Suprapubic skin (tissue), 4 donors: ENCODE measurements at places on chromosomes 4 and X.
A peak's percentile ranks its signal among the peaks of the same experiment; 100 is the strongest.

- no peaks in the 10 kb centered on the region for H3K27me3 ChIP-seq
- H3K4me3 ChIP-seq = no peak overlapping the region
- H3K27ac ChIP-seq = no peak overlapping the region
- H3K36me3 ChIP-seq = no peaks in the 10 kb centered on the region
These were observed 13.6 kb downstream of the GASK1B start for GRCh38 chr4:158159054-158159717.

GRCh38 chr4:89752932-89753598, 83.9 kb downstream of the SNCA start:
- H3K27ac ChIP-seq = peak overlapping the region; percentile 82
- peaks cover 11% of the 10 kb centered on the region for H3K4me1 ChIP-seq
- no peaks in the 10 kb centered on the region for H3K36me3 ChIP-seq
- no peaks in the 10 kb centered on the region for H3K27me3 ChIP-seq
- DNase-seq = peak; percentile 69

GRCh38 chr4:153233761-153234371, 29.6 kb downstream of the TRIM2 start:
- H3K36me3 ChIP-seq = no peaks in the 10 kb centered on the region
- H3K27ac ChIP-seq = no peak overlapping the region
- peaks cover 31% of the 10 kb centered on the region for H3K4me1 ChIP-seq

GRCh38 chrX:101394372-101394771, 3.6 kb downstream of the RPL36A start:
- no peak overlapping the region for H3K4me3 ChIP-seq
- peaks cover 14% of the 10 kb centered on the region for H3K4me1 ChIP-seq
- H3K36me3 ChIP-seq = no peaks in the 10 kb centered on the region
- no peak overlapping the region for H3K27ac ChIP-seq
- DNase-seq = no peak

- H3K27me3 ChIP-seq = no peaks in the 10 kb centered on the region
- H3K4me1 ChIP-seq = no peaks in the 10 kb centered on the region
- no peak for DNase-seq
- H3K4me3 ChIP-seq = no peak overlapping the region
- H3K36me3 ChIP-seq = no peaks in the 10 kb centered on the region
- no peak overlapping the region for H3K27ac ChIP-seq
These were observed 39.3 kb downstream of the SMPX start for GRCh38 chrX:21718575-21718974.
